AG08395 (cell line): ENCODE measurements at places on chromosomes 5 and 9.
A peak's percentile ranks its signal among the peaks of the same experiment; 100 is the strongest.

GRCh38 chr9:96587338-96588315, 32.0 kb downstream of the CDC14B start:
- no peak for DNase-seq

DNA sequence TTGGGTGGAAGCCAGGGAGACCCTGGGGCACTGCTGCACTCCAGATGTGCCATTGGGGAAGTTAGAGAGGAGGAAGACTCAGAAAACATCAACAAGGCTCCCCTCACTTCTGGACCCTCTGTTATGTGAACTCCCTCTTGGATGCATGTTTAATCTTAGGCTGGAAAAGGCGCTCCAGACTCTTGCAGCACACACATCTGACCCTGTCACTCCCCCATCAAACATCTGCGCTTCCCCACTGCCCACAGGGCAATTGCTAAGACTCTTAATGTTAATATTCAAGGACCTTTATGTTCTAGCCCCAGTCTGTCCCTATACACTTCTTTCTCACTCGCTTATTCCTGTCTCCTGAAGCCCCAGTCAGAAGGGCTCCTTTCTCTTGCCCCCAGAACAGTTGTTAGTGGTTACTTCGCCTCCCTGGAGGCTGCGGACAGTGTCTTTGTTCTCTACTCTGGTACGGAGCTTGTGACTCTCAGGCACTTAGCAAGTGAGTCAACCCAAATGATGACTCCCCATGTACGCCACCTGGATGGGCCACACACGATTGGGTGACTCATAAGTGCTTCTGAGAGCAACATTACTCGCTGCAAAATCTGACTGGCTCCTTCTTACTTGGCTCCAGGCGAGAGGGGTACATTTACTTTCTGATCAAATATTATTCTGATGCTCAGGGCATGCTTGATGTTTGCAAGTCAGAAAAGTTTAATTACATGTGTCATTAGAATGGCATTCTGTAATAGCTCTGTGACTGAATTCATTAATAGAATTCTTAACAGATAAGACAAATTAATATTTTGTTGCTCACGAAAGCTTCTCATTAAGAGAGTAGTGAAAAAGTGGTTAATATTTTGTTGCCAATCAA, 193.6 kb downstream of the HSPA4 start:
- peak; percentile 64 for DNase-seq

DNA sequence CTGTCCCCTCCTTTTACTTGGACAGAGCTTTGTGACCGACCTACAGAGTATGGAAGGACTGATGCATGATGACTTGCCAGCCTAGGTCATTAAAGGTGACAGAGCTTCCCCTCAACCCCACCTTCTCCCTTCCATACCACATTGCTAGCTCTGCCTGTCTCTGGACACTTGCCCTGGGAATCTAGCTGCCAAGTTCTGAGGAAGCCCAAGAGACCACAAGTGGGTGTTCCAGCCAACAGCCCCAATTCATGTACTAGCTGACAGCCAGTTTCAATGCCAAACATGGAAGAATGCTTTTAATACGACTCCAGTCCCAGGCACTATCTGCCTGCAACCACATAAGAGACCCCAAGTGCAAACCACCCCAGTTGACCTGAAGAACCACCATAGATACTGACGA, 477.1 kb downstream of the SPOCK1 start:
- DNase-seq = no peak

GRCh38 chr5:607541-608428, 4.4 kb upstream of the CEP72 start:
- no peak for DNase-seq

GRCh38 chr5:145939540-145940065, 3.2 kb downstream of the SH3RF2 start:
- DNase-seq = no peak

DNA sequence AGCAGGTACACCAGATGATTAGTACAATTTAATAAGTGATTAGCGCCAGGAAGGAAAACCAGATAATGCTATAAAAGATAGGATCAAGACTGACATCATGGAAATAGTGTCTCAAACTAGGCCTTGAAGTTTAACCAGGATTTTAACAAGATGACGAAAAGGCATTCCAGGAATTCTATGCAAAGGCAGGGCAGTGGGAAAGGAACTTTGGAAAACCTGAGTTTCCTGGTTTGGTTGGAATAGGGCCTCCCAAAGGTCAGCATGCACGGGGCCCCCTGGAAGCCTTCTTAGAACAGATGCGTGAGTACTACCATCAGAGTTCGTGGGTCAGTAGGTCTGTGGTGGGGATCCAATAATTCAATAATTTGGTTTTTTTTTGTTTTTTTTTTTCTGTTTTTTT, 935.2 kb upstream of the DMAC1 start:
- DNase-seq = no peak

GRCh38 chr5:60372786-60373185, 327.2 kb downstream of the DEPDC1B start:
- no peak for DNase-seq

DNA sequence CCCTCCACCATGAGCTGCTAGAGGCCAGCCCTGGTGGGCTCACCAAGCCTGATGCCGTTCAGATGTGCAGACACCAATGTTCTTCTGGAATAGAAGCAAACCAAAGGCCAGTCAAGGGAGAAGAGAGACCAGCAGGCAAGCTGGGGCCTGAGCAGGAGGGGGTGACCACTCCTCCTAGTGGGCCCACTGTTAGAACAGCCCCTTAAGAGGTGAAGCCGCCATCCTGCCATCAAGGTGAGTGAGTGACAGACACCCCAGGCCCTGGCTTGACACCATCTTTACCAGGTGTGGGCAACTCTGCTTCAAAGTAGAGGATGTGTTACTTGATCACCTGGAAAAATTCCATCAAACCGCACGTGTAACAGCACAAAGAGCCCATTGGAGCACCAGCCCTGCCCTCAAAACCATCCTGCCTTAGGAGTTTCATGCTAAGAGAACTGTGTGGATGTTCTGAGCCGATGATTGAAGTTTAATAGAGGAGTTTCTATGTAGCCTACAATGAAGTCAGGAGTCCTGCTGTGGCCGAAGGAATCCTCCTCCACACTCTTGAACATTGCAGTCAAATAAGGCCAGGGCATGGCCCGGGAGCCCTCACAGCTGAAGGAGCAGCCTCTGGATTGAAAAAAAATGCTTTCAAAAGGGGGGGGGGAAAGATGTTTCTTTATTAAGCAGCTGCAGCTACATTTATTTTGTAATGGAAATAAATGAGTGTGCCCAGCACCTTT, 20.8 kb downstream of the AMBP start:
- DNase-seq = no peak

GRCh38 chr5:174897281-174897950, 173.0 kb downstream of the MSX2 start:
- DNase-seq = no peak

DNA sequence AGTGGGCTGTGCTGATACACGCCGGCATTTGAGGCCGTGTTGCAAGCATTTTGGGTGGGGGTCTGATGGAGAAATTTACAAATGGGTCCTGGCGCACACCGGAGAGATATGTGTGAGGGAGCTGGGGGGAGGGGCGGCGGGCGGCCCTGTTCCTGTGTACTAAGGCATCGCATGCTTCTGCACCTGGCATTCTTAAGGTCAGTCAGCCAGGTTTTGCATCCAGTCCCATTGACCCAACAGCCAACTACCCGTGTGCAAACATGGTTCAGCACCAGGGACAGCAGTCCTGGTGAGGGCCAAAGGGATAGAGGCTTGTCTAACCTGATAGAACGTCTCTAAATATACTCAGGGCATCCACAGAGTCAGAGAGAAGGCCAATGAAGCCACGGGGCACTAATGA, 839 bp downstream of the GABRG2 start:
- DNase-seq = no peak

GRCh38 chr5:4905674-4906520, 234.2 kb upstream of the ADAMTS16 start:
- DNase-seq = no peak

- DNase-seq = no peak
These were observed 137.7 kb downstream of the CNTLN start for GRCh38 chr9:17272536-17272935.

GRCh38 chr5:59673438-59674058, 220.0 kb downstream of the PDE4D start:
- DNase-seq = peak; percentile 49

DNA sequence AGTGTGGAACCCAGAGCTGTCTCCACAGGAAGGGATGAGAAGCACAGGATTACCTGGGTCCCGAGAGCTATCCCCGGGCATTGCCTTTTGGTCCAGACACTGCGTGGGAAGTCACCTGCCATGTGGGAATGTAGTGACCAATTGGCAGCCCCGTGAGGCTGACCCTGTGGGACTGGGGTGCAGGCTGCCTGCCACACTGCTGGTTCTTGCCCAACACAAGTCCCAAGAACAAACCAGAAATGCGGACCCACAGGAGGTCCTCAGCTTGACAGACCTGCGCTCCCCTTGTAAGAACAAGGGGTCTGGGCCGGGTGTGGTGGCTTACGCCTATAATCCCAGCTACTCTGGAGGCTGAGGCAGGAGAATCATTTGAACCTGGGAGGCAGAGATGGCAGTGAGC, 2.4 kb upstream of the FGD3 start:
- no peak for DNase-seq

DNA sequence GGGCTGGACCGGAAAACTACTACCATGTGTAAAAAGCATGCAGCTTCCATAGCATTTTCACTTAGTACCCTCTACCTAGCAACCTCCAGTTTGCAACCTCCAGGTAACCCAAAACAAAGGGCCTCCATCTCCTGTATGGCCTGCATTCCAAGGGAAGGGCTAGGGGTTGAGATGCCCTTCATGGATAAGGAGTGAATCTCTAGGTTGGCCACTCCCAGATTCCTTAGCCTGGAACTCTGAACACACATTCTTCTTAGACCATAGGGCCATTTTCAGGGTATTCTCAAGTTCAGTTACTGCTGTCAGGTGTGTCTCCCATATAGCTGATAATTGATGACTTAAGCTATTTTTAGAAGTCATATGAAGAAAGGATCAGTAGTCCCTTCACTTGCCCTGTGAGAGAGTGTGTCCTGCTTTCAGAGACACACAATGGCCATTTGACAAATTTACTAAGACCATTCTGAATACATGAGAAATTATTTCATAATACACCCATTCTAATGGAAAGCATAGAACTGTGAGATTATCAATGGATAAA, 22.5 kb downstream of the HSPB3 start:
- DNase-seq = no peak

- DNase-seq = no peak
These were observed 9.4 kb downstream of the ERAP2 start for GRCh38 chr5:96885518-96886338.
